ENCODE measurements at places on chromosomes 7 and 10. TPM values are rescaled to one million over a fixed set of nuclear protein-coding genes. Genes with fewer than 3 reads are reported as not detected.

Gene IKZF1
- 5.5 TPM for total RNA-seq

Gene ATP5F1C
- total RNA-seq: 335 TPM

Gene SLC13A1
- not detected for total RNA-seq

Gene SYNPO2L
- total RNA-seq: not detected

DNA sequence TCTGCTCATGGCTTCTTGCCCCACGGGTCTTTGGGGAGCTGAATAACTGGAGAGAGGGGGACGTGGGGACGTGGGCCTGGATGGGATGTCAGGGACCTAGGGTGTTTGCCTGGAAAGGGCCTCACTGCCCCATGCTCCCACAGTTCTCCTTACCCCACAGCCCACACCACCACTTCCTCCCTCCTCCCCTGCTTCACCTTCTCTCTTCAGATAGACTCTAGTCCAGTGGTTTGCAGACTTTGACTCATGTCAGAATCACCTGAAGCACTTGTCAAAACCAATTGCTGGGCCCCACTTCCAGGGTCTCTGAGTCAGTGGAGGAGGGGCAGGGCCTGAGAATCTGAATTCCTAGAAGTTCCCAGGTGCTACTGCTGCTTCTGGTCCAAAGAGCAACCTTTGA lies 327.4 kb downstream of the RPS24 start:
- no peak for DNase-seq

- DNase-seq: no peak
Observed at GRCh38 chr7:96303686-96304443, 18.0 kb downstream of the SLC25A13 start.
